ENCODE measurements at places on chromosomes 5 and 9.
A peak's percentile ranks its signal among the peaks of the same experiment; 100 is the strongest.

- DNase-seq, result no peak
These were observed 210.8 kb downstream of the TRPM3 start for GRCh38 chr9:70910598-70910997.

- no peak for DNase-seq
These were observed 58.4 kb downstream of the ZNF510 start for GRCh38 chr9:96719521-96719920.

DNA sequence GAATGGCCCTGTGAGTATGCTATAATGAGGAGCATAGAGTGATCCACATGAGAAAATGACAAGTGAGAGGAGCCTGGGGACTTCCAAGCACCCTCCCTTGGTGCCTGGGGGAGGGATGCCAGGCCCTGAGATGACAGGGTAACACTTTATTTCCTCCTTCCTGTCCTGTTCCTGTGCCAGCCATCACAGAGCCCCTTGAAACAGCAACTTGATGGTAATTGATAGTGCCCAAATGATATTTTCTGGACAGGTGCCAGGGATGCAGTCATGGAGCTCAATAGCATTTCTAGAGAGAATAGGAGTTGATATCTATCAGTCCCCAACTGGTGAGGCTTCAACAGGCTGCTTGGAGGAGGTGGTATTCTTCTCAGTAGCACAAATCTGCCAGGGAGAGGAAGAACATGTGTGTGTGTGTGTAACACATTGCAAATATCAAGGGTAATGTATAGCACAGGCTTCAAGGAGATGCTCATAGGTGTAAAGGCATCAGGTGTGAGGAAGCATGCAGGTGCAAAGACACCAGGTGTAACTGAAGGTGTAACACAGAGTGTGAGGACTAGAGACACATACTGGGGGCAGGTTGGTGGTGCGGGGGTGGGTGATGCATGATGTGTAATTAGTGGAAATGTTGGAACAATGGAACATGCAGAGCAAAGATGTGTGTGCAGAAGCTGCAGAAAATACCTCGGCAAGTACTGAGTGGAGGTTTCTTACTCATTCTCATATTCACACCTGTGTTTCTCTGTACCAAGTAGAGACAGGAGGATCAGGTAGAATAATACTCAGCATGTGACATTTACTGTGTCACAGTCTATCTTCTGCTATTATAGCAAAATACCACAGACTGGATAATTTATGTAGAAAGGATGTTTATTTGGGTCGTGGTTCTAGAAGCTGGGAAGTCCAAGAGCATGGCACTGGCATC, 18.1 kb upstream of the WWC1 start:
- peak; percentile 3 for DNase-seq

- peak; percentile 60 for DNase-seq
These were observed 24.5 kb upstream of the UBE2QL1 start for GRCh38 chr5:6424110-6424659.

DNA sequence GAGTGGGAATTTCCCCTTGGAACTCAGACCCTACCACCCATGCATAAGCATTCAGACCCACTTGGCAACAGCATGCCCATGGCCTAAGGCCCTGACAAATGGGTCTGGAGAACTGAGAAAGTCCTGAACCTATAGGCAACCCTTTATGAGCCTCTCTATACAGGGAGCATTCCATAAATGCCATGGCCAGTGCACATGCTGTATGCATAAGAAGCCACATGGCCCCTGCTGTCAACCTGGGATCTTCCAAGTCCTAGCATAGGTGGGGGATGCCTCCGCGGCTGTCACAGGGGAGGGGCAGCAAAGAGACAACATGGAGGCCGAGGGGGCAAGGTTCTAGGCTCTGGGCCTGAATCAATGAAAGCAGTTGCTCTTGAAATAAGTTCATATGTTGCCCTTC, 8.2 kb upstream of the NIPAL4 start:
- DNase-seq, result no peak

DNA sequence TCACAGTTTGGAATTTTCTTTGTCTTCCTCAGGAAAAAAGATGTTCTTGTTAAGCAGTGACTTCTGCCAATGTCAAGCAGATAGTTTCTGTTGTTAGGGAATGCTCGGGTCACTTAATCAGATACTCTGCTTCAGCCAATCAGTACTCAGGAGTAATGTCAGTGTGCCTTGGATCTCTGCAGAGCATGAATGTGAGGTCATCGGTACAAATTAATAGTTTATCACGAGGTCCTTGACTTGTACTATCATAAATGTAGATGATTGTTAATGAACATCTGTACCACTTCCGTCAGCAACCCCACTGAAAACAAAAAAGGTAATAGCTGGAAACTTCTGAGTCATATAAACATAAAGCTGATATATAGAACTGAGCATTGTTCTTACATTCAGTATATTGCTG, 73.6 kb downstream of the FBXL7 start:
- no peak for DNase-seq

DNA sequence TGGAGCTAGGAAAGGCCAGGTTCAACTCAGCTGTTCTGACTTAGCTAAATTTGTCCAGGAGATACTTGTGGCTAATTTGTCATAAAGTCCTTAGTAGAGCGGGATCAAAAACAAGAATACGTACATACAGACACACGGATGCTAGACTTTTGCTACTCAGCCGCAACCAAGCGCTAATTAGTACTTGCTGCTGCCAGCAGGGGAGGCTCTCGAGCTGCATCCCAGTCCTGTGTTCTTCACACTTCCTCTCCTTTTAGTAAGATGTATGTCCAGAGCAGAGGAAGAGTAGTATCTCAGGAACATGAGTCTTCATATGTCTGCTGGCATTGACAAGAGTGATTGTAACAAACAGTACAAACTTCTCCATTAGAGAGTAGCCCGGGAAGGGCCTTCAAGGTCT, 58.3 kb downstream of the CYFIP2 start:
- no peak for DNase-seq

DNA sequence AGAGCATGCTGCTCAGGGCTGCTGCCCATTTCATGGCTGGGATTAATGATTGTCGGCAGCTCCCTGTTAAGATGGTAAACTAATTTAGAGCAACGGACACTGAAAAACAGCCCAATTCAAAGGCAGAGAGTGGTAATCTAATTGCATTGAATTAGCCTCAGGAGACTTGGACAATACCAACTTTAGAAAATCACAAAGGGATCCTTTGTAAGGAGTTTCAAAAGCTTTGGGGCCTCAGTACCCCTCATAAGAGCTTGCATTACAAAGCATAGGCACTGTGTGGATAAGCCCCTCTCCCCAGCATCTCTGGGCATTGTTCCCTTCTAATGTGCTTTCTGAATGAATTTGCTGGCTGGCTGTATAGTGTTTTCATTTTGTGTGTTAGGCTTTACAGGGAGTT, 6.7 kb downstream of the GLRA1 start:
- no peak for DNase-seq

DNA sequence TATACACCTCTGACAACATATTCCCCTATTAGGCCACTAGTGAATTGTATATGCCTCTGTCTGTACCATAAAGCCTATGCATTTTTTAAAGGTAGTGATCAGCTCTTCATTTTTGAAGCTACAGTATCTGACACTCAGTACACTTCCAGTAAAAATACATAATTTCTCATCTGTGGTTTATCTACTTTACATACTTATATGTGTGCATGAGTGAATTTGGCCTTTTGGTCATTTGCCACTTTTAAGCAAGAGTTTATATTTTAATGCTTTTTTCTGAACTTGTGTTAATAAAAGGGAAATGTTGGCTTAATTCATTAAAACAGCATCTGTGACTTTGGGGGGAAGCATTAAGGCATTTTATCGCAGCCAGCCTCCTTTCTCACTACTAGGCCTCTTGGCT, 47.8 kb downstream of the ST8SIA4 start:
- DNase-seq, result no peak

DNA sequence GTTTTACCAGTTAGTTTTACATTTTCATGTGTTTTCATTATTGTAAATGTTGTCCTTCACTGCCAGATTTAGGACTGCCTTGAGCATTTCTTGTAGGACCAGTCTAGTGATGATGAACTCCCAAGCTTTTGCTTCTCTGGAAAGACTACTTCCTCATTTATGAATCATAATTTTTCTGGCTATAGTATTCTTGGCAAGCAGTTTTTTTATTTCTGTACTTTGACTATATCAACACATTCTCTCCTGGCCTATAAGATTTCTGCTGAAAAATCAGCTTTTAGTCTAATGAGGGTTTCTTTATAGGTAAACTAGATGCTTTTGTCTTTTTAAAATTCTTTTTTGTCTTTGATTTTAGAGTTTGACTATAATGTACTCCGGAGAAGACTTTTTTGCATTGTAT, 256.8 kb upstream of the GRAMD2B start:
- no peak for DNase-seq

GRCh38 chr5:176862330-176862995, 36.7 kb downstream of the HK3 start:
- no peak for DNase-seq

- no peak for DNase-seq
These were observed 97.6 kb upstream of the LHFPL2 start for GRCh38 chr5:78746021-78746770.

GRCh38 chr5:96997265-96997859, 61.5 kb downstream of the LNPEP start:
- DNase-seq, result peak; percentile 60

GRCh38 chr5:128674837-128675446, 136.9 kb upstream of the FBN2 start:
- DNase-seq, result peak; percentile 5

DNA sequence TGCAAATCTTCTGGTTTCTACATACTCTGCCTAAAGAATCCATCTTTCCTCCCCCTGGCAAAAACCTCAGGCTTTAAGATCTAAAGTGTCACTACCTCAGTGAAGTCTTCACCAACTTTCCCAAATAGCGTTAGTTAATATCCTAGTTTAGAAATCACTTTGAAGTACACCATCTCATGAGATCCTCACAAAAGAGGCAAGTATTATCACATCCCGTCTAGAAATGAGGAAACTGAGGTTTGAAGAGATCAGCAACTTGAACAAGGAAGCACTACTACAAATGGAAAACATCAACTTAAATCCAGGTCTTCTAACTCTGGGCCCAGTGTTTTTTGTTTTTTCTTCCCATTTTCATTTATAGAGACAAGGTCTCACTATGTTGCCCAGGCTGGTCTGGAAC, 4.6 kb downstream of the AP3B1 start:
- DNase-seq, result no peak

DNA sequence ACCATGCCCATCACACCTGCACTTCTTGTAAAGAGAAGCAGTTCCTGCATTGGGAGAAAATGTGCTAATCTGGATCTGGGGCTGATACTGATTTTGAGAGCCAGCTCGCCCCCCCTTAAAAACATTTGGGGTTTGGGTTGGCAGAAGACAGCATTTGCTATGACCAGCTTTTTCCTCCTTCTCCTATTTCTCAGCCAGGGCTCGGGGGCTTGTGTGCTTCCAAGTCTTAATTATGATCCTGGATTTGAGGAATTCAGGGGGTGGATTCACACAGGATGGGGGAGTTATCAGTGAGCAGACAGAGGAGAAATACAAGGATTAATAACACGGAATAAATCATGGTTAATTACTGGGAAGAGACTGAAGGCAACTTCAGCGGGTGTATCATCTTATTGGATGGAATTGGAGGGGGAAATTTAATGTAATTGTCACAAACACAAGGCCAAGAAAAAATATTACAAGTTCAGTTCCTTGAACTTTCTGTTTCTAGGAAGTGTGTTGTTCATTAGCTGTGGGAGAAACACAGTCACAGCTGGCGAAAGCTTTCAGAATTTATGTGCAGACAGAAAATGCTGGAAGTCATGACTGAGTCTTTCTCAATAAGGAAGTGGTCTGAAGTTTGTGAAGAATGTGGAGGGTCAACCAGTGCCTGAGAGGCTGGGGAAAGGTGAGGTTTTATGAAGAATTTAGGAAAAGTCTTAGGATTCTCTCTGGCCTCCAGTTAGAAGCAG, 15.3 kb downstream of the C9orf152 start:
- DNase-seq, result no peak

- no peak for DNase-seq
These were observed 1.7 kb downstream of the POLR3G start for GRCh38 chr5:90476391-90476790.

DNA sequence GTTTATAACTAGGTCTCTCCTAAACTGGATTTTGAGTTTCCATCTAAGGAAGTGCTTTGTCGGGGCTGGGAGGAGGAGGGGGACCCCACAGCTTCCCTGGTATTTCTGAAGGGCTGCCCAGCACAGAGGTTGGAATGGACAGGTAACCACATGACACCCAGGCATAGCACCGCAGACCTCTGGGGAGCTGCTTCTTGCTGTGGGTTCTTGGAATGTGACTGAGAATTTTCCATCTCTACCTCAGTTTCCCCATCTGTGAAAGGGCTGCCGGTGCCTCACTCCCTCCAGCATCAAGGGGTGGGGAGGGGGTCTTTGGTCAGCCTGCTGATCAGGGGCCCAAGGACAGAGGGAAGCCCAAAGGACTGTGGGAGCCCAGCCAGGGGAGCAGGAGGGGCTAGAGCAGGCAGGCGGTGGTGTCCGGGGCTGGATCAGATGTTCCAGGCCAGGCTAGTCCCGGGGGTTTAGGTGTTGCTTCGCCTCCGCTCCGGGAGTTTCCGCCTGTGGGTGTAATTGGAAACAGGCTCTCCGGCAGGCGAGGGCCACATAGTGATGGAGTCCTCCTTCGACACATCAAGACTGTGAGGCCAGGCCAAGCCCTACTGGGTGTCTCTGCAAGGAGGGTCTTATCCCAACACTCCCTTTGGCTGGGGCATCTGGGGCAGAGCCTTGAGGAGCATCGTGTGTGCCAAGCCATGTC, 3.3 kb downstream of the OLFML2A start:
- no peak for DNase-seq

GRCh38 chr5:133708331-133708850, 96.0 kb upstream of the FSTL4 start:
- no peak for DNase-seq

- no peak for DNase-seq
These were observed 361.4 kb upstream of the POU5F2 start for GRCh38 chr5:94102849-94103248.

- DNase-seq, result no peak
These were observed 99.3 kb downstream of the ACTBL2 start for GRCh38 chr5:57383093-57383861.

- DNase-seq, result no peak
These were observed 19.5 kb downstream of the XRCC4 start for GRCh38 chr5:83096660-83097339.

All from NCI-H1417 (cell line).